ENCODE measurements at places on chromosomes 11 and 22. TPM values are rescaled to one million over a fixed set of nuclear protein-coding genes. Genes with fewer than 3 reads are reported as not detected.
A peak's percentile ranks its signal among the peaks of the same experiment; 100 is the strongest.

Gene HSPA8
- 3,375 TPM for total RNA-seq

GRCh38 chr22:38038426-38038825 is 18.8 kb upstream of the PICK1 start:
- DNase-seq, result no peak

DNA sequence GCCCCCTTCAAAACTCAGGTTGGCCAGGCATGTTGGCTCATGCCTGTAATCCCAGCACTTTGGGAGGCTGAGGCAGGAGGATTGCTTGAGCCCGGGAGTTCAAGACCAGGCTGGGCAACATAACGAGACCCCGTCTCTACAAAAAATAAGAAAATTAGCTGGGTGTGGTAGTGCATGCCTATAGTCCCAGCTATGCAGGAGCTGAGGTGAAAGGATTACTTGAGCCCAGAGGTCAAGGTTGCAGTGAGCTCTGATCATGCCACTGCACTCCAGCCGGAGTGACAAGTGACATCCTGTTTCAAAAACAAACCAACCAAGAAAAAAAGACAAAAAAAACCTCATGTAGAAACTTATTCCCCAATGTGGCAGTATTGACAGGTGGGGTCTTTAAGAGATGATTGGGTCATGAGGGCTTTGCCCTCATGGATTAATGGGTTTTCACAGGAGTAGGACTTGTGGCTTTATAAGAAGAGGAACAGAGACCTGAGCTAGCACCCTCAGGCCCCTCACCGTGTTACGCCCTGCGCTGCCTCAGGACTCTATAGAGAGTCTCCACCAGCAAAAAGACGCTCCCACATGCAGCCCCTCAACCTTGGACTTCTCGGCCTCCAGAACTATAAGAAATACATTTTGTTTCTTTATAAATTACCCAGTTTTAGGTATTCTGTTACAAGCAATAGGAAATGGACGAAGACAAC is 22.3 kb downstream of the LAYN start:
- no peak for DNase-seq

DNA sequence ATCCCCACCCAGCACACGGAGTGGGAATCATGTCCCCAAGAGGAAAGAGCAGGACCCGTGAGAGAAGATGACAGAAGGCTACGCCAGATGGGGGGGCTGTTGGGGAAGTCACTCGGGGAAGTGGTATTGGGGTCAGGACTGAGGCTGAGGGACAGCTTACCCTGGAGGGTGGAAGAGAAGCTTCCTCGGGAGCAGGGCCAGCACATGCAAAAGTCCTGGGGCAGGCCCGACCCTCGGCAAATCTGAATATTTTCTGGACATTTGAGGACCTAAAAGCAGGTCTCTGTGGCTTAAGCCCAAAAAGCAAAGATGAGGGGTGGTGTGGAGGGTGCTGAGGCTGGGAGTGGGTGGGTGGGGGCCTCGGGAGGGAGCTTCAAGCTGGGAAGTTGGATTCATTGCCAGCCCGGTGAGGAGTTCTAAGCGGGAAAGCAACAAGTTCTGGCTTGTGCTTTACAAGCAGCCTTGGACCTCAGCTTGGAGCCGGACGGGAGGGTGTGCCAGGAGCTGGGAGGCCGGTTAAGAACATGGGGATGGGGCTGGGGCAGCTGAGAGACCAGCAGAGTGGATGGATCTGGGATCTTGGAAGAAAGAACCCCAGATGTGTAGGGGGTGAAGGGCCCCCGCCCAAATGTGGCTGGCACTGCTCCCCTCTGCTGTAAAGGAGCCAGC is 34.9 kb downstream of the GRAMD4 start:
- DNase-seq, result no peak

Gene IFITM10
- total RNA-seq, result 0.74 TPM

GRCh38 chr11:112366777-112367176 is 106.1 kb upstream of the PLET1 start:
- no peak for DNase-seq

DNA sequence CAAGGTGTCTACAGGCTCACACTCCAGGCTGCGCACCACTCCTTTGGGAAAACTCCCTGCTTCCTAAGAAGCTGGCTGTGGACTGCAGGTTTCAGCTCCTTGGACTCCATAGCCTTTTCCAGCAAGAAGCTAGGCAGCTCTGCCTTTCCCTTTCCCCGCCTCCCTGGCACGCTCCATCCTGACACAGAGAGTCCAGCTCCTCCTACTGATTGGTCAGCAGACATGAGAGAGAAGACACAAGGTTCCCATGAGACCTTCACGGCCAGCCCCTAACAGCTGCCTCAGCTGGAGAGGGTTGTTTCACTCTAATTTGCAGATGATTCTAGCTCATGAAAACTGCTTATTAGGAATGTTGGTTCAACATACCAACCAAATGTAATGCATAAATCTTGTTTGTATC is 27.6 kb downstream of the TENM4 start:
- DNase-seq, result peak; percentile 76

DNA sequence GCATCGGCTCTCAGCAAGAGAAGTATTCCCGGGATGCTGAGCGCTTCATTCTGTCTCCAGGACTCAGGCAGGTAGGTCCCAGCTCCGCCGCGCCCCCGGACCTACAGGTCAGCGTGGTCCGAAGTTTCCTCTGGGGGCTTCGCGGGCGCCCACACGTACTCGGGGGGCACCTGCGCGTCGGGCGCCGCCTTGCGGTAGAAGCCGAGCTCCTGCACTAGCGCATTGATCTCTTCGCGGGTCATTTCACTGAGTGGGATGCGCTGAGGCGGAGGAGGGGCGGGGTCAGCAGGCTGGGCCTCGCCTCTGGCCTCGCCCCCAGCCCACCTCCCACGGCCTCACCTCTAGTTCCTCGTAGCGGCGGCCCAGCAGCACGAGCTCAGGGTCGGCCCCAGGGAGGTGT is 2.5 kb downstream of the SELENOM start:
- DNase-seq, result peak; percentile 97

DNA sequence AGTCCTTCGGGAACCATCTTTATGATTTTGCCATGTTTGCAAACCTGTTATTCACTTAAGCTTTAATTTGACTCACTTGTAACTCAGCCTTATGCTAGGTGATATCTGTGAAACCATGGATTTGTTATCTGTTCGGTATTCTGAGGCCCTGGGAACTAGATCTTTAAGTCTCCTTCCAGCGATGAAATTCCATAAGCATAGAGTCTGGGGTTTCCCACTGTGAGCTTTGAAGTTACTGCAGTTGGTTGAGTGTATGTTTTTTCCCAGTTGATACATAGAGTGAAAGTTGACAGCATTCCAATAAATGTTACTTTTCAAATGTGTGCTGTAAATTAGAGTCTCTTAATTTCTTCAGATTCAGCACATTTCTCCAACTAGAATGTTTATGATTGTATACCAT is 66.9 kb downstream of the TNRC6B start:
- DNase-seq, result no peak

DNA sequence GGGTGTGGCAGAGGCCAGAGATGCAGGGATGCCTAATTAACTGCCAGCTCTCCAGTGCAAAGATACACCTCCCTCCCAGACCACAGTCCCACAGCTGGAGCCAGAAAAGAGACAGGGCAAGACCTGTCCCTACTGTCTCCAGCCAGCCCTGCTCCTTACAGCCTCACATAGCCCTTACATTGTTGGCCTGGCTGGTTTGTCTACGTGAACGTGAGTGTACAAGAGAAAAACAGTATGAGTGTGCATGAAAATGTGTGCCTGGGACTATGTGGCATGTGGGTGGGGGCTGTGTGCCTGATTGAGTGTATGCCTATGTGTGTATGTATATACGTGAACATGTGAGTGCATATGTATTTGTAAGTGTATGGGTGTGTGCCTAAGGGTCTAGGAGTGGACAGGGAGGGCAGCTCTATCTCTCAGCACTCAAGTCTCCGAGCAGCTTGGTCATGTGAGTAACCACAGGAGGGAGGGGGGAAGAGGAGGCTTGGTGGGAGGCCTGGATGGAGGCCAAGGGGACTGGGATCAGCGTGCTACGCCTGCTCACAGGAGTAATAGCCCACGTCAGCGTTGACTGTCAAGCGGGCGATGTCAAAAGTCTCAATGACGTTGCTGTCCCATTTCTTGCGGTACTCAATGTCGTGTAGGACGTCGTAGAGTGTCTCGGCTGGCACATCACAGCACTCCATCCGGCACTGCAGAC is 6.6 kb upstream of the ARAP1 start:
- DNase-seq, result no peak
